ENCODE measurements at places on chromosomes 4 and X.

- DNase-seq, result no peak
These were observed 8.1 kb upstream of the CYTL1 start for GRCh38 chr4:5027346-5027745.

GRCh38 chrX:26590849-26591248, 374.9 kb downstream of the MAGEB5 start:
- DNase-seq, result no peak

GRCh38 chr4:89248879-89249281, 58.7 kb downstream of the GPRIN3 start:
- peak; percentile 90 for DNase-seq

GRCh38 chr4:16124232-16124631, 40.4 kb upstream of the PROM1 start:
- peak; percentile 48 for DNase-seq

DNA sequence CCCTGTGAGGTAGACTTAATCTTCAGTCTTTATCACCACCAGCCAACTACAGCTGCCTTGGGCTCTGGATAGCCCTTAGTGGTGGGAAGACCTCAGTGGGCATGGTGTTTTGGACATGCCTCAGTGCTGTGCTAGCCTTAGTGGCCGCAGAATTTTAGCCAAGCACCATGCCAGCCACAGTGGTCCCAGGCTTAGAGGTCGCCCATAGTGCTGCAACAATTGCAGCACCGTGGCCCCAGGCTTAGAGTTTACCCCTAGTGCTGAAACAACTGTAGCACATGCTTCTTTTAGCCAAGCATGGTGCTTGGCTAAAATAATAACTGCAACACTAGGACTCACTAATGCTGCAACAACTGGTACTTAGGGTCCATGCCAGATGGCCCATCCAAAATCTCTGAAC, 38.9 kb upstream of the SULT1B1 start:
- no peak for DNase-seq

- DNase-seq, result no peak
These were observed 15.4 kb downstream of the ANXA3 start for GRCh38 chr4:78566834-78567499.
